ENCODE measurements at places on chromosomes 1 and 21.
A peak's percentile ranks its signal among the peaks of the same experiment; 100 is the strongest.

GRCh38 chr1:33119532-33120217 lies 38.7 kb downstream of the AZIN2 start:
- no peak for DNase-seq

DNA sequence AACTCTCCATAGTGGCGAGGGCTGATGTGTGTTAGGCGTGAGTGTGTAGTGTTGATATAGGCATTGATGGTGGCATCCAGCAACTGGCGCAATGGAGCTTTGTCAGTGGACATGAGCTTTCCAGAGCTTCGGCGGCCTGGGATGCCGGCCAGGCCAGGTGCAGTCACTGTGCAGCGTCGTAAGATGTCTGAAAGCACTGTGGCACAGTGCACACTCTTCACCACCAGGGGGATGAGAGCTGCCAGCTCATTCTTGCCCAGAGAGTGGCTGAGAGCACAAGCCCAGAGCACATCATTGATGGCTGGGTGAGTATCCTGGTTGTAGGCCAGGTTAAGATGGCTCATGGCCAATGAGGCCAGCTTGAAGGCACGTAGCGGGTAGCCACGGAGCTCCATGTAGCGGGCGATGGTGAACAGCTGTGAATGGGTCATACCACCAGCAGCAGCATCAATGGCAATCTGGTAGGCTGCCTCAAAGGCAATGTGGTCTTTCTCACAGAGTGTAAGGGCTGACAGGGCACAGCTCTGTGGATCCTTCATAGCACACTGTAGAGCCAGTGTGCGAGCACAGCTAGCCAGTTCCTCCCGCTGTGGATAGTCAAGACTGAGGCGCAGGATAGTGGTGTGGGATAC lies 6.7 kb downstream of the UROD start:
- peak; percentile 65 for DNase-seq

DNA sequence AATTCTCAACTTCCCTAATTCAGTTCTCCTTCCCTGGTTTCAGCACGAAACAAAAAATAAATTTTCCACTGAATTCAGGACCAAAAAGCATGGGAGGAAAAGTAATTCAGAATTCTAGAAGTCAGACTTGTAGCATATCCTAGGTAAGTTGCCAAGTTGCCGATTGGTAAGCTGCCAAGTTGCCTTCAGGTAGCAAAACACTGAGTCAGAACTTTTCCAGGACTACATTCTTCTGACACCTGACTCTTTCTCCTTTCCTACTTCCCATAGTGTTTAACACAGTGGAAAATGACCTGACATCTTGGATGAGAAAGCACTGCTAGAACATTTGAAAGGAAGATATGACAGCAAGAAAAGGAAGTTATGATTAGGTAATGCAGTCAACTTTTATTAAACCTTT lies 322.8 kb downstream of the SPATA17 start:
- no peak for DNase-seq

- no peak for DNase-seq
Measured at GRCh38 chr1:190196020-190196419, 281.6 kb downstream of the BRINP3 start.

GRCh38 chr1:109371341-109371739 lies 26.4 kb downstream of the SORT1 start:
- DNase-seq, result no peak

- DNase-seq, result no peak
Measured at GRCh38 chr1:185670187-185670627, 64.0 kb upstream of the HMCN1 start.

GRCh38 chr1:223859058-223859457 lies 13.3 kb upstream of the TP53BP2 start:
- no peak for DNase-seq

DNA sequence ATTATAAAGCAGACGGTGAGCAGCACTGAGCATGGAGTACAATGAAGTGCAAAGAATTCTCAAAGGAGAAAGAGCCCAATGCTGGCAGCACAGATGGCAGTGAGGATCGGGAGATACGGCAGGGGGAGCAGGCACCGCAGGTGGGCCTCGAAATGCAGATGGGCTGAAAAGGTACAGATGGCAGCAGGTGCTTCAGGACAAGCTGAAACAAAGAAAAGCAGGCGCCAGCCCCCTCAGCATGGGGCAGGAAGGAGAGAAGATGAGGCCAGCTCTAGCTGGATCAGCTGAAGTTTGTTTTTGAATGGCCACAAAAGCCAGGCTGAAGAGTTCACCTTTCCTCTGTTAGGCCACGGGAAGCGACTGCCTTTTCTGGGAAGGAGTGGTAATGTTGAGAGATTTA lies 7.7 kb downstream of the CFAP298 start:
- DNase-seq, result no peak

- DNase-seq, result no peak
Measured at GRCh38 chr1:211900441-211900840, 69.9 kb upstream of the LPGAT1 start.

GRCh38 chr21:42733874-42734273 lies 80.5 kb downstream of the PDE9A start:
- DNase-seq, result no peak

GRCh38 chr1:153856763-153857162 lies 66.0 kb downstream of the GATAD2B start:
- no peak for DNase-seq

GRCh38 chr1:30936541-30937171 lies 28.1 kb upstream of the SDC3 start:
- no peak for DNase-seq

- DNase-seq, result no peak
Measured at GRCh38 chr1:186531561-186532165, 70.7 kb upstream of the PDC start.

DNA sequence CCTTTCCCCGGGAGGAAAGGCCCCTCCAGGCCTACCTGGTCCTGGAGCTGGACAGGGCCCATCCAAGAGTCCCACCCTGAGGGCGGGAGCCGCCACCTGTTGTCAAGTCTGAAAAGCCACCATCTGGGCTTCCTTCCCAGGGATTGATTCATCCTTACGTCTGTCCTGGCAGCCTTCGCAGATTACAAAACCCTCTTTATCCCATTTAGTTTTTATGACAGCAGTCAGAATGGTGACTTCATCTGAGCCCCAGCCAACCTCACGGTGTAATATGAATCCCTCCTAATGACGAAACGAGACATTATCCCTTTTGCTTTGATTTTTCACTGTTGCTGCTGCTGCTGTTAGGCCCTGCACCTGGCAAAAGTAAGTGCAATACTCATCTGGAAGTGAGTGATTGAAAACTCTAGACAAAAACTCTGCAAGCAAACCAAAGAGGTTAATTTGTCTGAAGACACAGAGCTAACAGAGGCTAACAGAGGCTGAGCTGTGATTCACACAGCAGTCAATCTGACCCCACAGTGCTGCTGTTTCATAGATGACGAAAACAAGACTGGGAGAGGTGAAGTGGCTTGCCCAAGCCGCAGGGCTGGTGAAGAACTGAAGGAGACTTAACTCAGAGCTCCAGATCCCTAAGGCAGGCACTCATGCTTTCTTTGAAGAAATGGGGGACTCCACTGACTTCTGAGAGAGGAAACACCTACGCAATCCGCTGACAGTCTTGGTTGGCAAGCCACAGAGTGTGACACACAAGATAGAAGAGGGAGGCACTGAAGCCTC lies 30.0 kb upstream of the S100A7 start:
- DNase-seq, result no peak

DNA sequence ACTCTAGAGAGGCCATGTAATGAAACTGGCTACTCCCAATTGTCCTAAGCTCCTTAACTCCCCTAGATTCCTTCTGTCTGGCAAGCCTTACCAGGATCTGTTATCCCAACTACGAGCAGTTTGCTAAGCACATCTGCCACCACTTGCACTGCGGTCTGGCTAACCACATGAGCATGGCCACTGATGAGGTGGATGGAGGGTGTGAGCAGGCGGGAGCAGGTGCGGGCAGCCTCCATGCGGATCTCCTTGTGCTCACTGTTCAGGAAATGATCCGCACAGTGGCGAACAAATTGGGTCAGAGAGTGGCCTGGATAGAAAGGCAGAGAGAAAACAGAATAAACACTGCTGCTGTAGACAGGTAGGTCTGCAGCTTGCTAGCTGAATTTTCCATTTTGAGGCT lies 24.0 kb downstream of the MTOR start:
- no peak for DNase-seq

- no peak for DNase-seq
Measured at GRCh38 chr1:47763591-47764171, 233.5 kb downstream of the TRABD2B start.

DNA sequence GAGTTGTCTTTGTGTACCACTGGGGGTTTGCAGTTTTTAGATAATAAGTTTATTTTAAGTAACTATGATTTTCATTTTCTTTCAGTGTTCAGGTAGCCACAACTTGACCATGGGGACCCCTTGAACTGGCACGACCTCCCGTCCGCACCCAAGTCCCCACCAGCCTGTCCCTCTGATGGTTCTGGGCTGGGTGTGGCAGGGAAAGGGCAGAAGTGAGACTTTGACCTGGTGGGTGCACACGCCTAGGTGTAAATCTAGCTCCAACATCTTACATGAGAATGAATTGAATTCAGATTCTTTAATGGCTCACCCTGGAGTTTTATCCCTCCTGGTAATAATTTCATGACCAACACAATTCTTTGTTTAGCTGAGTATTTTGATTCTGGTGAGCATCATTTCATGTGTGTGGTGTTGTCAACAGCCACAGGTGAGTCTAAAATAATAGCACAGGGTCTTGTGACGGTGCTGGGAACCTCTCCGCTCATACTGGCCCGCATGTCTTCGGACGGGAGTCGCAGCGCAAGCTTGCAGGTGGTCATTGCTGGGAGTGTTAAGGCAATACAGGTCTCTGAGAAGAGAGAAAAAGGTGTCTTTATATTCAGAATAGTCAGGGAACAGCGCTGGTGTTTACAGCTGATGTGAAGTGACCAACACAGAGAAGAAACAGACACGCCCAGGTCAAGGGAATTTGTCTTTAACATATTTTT lies 50.8 kb upstream of the POFUT2 start:
- DNase-seq, result no peak

DNA sequence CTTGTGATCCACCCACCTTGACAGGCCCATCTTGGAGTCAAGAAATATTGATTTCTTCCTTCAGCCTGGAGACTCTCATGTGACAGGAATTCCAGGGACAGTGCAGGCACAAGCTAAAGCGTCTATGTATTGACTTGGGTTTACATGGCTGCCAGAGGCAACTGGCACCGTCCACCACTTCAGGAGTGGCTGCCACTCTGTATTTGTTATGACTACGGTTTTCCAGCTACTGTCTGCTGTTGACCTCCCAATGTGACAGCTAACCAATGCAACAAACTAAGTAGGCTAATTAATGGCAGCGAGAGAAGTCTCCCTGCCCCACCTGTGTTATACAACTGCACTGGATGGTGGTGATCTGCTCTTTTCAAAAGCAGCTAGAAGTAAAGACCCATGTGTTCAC lies 56.9 kb downstream of the CD58 start:
- no peak for DNase-seq

DNA sequence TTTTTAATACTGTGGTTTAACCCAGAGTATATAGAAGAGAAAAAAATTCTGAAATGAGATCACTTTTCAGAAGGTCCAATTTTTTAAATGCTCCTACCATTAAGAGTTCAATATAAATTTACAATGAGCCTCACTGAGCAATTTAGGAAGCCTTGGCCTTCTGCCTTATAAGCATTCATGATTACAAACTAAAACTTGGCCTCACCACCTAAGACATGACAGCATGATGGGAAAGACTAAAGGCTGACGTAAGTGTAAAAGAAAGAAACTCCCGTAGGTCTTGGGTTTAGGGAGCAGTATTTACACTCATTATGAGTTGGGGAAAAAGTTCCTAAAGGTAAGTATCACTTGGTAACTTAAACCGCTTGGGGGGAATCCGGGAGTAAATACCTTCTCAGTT lies 70.7 kb upstream of the ESRRG start:
- DNase-seq, result no peak

GRCh38 chr21:34642211-34643075 lies 26.4 kb upstream of the CLIC6 start:
- DNase-seq, result no peak

- DNase-seq, result no peak
Measured at GRCh38 chr1:157658571-157658970, 42.0 kb downstream of the FCRL3 start.

- no peak for DNase-seq
Measured at GRCh38 chr1:70760154-70760553, 287.5 kb downstream of the PTGER3 start.

GRCh38 chr1:209577346-209577745 lies 6.2 kb upstream of the CAMK1G start:
- no peak for DNase-seq

DNA sequence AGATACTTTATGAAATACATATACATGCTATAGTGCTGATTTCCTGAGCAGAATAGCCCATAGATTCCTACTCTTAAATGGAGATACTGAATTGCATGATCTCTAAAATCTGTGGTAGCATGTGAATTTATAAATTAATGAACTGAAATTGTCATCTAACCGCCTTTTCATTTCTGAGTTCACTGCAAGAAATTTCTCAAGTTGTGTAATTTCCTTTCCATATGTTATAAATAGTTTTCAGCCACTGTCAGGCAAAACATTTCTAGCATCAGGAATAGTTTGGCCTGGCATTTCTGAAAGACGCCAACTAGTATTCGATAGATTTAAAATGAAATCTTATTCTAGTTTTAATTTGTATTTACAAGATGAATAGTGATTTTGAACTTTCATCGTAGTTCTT lies 310.1 kb downstream of the USH2A start:
- DNase-seq, result no peak

GRCh38 chr1:165116732-165117131 lies 239.8 kb downstream of the LMX1A start:
- DNase-seq, result no peak

DNA sequence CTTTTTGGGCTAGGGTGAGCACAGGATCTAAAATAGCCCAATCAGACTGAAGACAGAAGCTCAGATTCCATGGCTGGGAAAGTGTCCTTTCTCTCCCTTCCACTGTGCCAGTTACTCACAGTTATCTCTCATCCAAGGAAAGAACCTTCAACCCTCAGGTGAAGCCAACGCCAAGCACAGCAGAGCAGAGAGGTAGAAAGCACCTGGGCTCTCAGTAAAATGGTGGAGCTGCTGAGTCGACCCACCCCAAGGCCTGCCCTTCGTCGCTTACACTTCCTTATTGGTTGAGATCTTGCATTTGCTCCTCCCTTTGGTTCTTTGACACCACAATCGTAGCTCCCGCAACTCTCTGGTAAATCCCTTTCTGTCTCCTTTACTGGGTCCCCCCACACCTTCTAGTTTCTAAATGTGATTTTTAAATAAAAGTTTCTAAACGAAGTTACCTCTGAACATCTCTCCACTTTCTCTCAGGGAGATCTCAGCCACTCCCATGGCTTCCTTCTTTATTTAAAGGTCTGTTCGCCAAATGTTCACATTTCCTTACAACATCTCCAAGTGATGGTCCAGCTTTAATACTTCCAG lies 27.5 kb upstream of the SLC30A1 start:
- no peak for DNase-seq

GRCh38 chr1:112342558-112342957 lies 53.5 kb upstream of the CTTNBP2NL start:
- no peak for DNase-seq

DNA sequence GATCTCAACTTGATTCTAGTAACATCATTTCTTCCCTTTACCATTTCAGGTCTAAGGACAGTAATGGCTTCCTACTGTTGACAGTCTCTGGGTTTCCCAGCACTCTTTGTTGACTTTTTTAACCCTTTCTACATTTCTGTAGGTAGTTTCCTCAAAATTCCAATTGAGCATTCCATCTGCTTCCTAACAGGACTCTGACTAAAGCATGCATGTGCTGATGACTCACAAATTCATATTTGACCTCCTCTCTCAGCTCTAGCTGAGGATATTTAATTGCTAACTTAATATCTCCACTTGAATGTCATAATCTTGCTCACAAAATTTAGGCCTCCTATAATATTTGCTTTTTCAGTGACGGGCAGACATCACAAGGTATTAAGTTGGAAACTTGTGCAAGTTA lies 93.3 kb upstream of the ZNHIT6 start:
- DNase-seq, result no peak
